ENCODE measurements at places on chromosomes 16 and 17.

- DNase-seq = no peak
These were observed 429.0 kb upstream of the RBFOX1 start for GRCh38 chr16:6903671-6904070.

GRCh38 chr17:32523017-32523680 lies 36.4 kb downstream of the CDK5R1 start:
- peak; percentile 93 for DNase-seq

- DNase-seq = no peak
These were observed 201.4 kb upstream of the CIBAR2 start for GRCh38 chr16:85313526-85314301.

- DNase-seq = no peak
These were observed 54.6 kb downstream of the ABR start for GRCh38 chr17:1124896-1125787.

DNA sequence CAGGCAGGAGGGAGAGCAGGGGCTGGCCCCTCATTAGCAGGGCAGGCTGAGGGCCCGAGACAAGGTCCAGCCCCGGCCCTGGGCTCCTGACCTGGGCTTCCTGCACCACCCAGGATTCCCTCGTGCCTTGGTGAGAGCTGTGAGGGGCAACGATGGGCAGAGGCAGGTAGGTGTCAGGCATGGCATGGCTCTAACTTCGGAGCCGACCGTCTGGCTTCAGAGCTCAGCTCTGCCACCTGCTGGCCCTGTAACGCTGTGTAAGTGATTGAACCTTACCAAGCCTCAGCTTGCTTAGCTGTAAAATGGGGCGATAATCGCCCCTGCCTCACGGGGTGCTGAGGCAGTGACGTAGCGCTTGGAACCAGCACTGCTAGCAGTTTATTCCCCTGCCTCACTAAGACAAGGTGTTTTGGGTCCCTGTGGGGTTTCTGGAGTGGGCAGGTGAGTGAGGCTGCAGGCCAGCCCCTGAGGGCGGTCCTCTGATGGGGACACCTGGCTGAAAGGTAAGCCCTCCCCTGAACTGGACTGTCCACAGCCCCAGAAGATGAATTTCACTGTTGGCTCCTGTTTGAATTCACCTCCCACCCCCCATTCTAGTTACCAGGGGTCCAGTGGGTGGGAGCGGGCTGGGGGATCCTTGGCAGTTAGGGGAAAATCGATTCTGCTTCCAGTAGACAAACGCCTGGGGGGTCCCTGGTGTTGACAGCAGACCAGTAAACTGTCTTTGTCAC lies 184.8 kb upstream of the GSE1 start:
- peak; percentile 52 for DNase-seq

DNA sequence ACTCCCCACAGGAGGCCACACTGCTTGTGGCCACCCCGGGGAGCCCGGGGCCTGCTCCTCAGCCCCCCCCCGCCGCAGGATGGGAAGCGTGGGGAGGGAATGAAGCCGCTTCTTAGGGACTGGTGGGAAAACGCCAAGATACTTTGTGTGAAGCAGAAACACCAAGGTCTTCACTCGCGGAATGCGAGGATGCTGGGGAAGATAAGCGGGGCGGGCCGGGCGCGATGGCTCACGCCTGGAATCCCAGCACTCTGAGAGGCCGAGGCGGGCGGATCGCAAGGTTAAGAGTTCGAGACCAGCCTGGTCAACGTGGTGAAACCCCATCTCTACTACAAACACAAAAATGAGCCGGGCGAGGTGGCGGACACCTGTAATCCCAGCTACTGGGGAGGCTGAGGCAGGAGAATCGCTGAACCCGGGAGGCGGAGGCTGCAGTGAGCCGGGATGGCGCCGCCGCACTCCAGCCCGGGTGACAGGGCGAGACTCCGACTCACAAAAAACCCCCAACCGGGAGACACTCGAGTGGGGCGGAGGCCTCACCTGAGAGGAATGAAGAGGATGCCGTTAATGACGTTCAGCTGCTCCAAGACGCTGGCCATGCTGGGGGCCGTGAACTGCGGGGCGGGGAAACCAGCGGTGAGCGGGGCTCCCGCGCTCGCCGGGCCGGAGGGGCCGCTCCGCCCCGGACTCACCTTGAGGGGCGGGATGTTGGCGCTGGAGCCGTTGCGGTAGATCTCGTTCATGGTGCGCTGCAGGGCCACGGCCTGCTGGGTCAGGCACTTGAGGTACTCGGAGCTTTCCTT lies 20.3 kb downstream of the CLUH start:
- DNase-seq = no peak

DNA sequence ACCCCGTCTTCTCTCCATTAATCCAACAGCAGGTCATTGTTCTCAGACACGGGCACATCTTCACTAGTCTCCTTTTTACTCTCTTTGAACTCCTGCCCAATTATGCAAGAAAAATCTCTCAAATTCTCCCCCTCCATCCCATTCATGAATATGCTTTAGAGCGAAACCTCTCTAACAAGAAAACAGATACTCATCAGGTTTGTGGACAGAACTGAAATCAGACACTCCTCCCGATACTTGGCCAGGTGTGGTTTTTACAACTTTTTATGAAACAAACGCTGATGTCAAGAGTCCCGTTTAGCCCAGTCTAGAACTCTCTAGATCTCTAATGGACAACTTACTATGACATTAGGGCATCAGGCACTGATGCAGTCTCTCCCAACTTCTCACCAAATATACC lies 40.9 kb downstream of the PIK3R5 start:
- no peak for DNase-seq

DNA sequence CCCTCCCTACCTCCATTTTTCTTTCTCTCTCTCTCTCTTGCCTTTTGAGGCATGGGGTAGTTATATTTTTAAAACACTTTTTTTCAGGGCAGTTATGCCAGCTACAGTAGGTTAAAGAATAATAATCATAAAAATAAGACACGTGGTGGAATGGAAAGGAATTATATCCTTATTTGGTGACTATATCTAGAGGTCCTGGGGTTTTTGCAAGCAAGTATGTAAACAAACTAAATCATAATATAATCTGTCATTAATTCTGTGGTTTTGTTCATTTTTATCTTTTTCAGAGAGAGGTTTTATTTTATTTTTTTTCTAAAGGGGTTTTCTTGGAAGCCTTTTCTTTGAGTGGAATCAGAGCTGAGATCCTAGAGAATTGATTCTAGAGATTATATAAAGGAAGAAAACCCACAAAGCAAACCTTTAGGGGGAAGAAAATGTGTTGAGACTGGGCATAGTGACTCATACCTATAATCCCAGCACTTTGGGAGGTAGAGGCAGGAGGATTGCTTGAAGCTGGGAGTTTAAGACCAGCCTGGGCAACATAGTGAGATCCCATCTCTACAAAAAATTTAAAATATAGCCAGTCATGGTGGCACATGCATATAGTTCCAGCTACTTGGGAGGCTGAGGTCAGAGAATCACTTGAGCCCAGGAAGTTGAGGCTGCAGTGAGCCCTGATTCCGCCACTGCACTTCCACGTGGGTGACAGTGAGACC lies 53.2 kb downstream of the NQO1 start:
- no peak for DNase-seq

GRCh38 chr17:71666047-71666446 lies 454.8 kb upstream of the SOX9 start:
- no peak for DNase-seq

GRCh38 chr17:79883202-79883601 lies 44.0 kb upstream of the CBX4 start:
- no peak for DNase-seq

GRCh38 chr17:17252149-17252661 lies 15.2 kb upstream of the FLCN start:
- no peak for DNase-seq

- peak; percentile 79 for DNase-seq
These were observed 70.8 kb downstream of the XPO6 start for GRCh38 chr16:28140788-28141618.

- DNase-seq = no peak
These were observed 9.1 kb downstream of the TSC2 start for GRCh38 chr16:2056681-2057407.

- DNase-seq = no peak
These were observed 35.0 kb downstream of the PITPNC1 start for GRCh38 chr17:67412032-67412431.

GRCh38 chr17:34393401-34393800 lies 30.4 kb upstream of the CCL1 start:
- DNase-seq = no peak

DNA sequence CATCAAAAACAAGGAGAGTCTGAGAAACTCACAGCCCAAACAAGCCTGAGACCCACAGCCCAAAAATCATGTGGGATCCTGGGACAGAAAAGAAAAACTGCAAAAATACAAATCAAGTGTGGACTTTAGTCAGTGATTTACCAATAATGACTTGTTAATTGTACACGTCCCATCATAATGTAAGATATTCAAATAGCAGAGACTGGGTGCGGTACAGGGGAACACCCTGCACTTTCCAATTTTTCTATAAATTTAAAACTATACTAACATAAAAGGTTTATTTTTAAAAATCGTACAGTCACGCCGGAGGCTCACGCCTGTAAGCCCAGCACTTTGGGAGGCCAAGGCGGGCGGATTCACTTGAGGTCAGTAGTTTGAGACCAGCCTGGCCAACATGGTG lies 8.8 kb downstream of the CEP131 start:
- no peak for DNase-seq

DNA sequence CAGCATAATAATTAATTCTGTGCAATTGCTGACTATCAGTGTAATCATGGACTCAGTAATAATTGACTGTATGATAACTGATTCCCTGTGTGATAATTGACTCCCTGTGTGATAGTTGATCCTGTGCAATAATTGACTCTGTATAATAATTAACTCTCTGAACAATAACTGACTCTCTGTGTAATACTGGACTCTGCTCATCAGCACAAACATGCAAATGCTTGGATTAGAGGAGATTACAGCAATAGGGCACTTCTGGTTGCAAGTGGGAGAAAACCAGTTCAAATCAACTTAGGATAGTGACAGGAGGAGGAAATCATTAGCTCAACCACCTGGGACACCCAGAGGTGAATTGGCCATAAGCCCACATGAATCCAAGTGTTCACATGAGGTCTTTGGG lies 582.1 kb downstream of the RBFOX1 start:
- DNase-seq = no peak

- DNase-seq = no peak
These were observed 81.1 kb downstream of the TBC1D16 start for GRCh38 chr17:79954281-79955166.

GRCh38 chr16:12272264-12272663 lies 295.7 kb downstream of the SNX29 start:
- no peak for DNase-seq

DNA sequence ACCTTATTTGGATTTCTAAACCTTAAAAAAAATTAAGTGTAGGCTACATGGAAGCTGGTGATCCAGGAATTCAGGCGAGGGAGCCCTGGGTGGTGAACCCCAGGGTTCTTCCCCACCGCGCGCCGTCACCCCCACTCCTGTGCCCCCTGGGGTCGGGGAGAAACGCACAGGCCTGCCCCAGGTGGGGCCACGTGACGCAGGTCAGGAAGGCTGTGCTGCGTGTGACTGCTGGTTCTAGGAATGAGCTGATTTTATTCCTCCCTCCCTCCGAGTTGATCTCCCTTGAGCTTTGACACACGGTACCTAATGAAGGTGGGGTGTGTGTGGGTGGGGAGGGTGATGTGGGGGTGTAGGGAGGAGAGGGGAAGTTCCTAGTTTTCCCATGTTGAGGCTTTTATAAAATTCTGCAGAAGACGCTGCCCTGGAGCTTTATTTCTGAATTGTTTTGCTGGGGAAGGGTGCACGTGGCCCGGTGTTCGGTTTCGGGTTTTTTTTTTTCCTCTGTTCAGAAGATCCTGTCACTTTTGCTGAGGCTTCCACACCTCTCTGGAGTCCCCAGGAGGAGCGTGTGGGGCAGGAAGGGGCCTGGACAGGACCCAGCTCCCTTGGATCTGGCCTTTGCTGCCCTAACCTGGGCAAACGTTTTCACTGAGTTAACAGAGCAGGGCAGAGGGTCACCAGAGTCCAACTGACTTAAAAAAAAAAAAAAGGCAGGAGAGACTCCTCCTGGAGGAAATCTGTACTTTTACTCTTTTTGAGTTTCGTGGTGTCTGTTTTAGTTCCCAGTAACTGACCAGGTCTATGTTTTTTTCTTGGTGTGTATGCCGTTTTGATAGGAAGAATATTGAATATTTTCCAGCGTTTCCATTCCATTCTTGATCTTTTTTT lies 55.8 kb upstream of the GSE1 start:
- no peak for DNase-seq

DNA sequence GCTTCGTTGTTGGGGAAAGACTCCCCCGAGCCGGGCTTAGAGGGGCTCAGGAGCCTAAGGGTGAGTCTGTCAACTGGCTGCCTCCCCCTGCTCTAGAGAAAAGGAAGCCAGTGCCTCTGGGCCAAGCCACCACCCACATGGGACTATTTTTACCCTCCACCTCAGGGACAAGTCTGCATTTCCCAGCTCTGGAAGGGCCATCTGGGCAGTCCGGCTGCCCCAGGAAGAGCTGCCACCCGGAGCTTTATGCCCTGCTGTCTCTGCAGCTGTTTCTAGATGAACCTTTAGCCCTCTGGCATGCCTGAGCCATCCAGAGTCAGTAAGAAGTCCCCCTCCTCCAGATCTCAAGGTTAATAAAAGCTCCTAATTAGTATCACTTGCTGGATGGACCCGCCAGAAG lies 5.3 kb upstream of the RPRML start:
- DNase-seq = no peak

DNA sequence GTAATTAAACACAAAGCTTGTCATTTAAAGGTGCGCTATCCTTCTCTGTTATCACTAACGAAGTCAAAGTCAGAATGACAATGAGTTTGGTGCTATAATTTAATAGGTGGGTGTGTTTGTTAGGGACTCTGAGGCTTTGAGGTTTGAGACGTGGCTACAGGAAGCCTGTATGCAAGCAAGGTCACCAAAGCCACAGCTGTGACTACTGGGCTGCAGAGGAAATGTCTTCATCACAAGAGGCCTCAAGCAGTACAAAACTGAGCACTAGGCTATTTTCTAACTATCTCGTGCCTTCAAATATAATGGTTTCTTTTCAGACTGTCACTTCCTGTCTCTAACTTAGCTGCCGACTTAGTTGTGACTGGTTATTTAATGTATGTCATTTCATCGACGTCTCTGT lies 141.2 kb downstream of the AATF start:
- peak; percentile 70 for DNase-seq

DNA sequence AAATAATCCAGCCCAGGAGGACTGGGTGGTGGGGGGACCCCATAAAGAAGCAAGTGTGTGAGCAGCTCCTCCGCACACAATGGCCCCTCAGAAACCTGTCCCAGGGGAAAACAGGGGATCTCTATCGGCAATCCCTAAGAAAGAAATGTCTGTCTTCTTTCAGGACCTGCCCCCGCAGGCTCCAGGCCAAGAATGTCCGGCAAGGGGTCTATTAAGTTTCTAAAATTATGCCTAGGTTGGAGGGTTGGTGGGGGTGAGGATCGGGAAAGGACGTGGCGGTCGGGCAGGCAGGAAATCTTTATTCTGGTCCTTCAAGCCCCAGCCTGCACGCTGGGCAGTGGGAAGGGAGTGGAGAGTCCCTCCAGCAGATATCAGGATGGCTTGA lies 23.4 kb upstream of the LITAF start:
- DNase-seq = no peak

GRCh38 chr17:17172990-17173389 lies 33.1 kb downstream of the PLD6 start:
- no peak for DNase-seq

Data from activated CD4-positive, alpha-beta T cell treated with anti-CD3 and anti-CD28 coated beads, Interleukin-2, Interleukin-4, amounts not matched to agents 100 ng/mL and 50 ng/mL, durations not matched to agents 16 hours and 8 hours (primary cell).